AG10803 (cell line): ENCODE measurements at places on chromosomes 13 and 19.
A peak's percentile ranks its signal among the peaks of the same experiment; 100 is the strongest.

GRCh38 chr19:38559428-38560401 is 58.0 kb downstream of the MAP4K1 start:
- DNase-seq = peak; percentile 2

- peak; percentile 92 for DNase-seq
Observed at GRCh38 chr19:2603334-2603733, 99.2 kb downstream of the GNG7 start.

DNA sequence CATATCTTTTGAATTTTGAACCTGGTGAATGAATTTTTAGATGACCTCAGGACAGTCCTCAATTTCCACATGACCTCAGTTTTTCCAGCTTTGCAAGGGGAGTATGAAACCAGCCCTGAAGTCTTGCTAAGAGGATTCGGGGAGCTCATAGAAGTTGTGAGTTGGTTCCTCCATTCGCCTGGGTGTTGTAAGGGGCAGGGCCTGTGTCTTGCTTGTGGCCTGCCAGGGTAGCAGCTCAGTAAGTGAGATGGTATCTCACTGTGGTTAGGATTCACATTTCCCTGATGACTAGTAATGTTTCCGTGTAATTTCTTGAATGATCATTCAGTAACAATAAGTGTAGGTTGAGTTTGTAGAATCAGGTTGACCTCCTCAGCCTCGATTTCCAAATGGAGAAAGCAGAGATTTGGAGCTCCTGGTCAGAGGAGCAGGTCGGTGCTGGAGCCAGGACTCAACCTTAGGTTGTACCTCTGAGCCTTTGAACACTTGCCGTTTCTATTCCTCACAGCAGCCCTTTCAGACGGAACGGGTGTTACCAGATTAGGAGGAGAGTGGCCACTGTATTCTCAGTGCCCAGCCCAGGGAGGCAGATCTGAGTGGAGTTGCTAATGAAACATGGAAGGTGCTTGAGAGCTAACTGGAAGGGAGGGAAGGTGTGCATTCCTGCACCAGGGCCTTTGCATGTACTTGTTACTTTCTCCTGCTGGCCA is 14.6 kb downstream of the NACC1 start:
- DNase-seq = peak; percentile 78

DNA sequence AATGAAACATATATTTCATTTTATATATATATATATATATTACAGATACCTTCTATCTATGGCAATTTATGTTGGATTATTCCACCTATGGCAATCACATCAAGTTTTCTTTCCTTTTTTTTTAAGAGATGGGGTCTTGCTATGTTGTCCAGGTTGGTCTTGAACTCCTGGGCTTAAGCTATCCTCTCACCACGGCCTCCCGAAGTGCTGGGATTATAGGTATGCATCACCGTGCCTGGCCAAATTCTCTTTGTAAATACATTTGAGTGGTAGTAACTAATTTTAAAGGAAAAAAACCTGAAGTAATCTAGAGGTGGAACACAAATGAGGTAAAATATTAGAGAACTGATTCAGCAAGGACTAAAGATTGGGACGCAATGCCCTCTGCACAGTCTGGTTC is 21.6 kb upstream of the BRD4 start:
- no peak for DNase-seq

DNA sequence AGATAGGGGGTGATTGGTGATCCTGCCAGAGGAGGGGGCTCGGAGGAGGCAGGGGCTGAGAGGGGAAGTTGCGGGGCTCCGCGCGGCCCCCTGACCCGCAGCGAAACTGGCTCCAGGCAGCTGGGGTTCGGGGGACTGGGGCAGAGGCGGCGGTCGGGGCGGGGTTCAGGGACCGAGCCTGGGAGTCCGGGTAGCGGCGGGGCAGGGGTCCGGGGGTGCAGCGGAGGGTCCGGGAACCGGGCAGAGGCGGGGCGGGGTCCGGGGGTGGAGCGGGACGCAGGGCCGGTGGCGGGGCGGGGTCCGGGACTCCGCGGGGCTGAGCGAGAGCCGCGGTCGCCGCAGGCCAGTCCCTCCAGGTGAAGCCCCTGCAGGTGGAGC is 1.2 kb downstream of the MADCAM1 start:
- DNase-seq = no peak

DNA sequence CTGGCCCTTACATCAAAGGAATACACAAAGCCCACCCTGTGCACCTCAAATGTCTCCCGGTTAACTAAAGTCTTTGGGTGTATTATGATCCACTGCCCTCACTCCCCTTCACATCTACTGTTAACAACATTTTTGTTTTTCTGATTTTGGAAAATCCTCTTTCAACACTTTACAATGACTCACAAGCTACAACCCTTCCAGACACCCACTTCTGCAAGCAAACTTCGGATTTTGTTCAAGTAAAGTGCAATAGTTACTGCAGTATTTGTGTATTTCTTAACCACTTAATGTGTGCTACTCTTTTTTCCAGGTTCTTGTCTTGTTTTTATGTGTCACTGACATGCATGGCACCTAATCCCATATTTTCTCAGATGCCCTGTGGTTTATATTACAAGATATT is 101.1 kb downstream of the EDNRB start:
- DNase-seq = no peak
